Cortex of kidney (tissue), 1 donor: ENCODE measurements at places on chromosomes 7 and 10.

DNA sequence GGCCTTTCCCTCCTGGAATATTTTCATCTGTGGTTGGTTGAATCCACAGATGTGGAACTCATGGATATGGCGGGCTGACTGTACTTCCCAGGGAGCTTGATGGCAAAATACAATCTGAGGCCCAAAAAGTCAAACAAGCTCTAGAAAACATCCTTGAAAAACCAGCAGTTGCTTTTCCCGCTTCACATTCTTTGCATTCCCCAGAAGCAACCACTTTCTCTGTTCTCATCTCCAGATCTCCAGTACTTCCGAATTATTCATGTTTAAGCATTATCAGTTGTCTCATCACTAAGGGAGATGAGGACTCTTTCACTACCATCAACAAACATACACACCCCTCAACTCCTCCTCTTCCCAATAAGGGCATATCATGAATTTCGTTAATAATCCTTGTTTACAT lies 55.3 kb downstream of the KIF5B start:
- DNase-seq, result no peak

GRCh38 chr7:154735766-154736165 lies 267.2 kb downstream of the PAXIP1 start:
- no peak for DNase-seq

DNA sequence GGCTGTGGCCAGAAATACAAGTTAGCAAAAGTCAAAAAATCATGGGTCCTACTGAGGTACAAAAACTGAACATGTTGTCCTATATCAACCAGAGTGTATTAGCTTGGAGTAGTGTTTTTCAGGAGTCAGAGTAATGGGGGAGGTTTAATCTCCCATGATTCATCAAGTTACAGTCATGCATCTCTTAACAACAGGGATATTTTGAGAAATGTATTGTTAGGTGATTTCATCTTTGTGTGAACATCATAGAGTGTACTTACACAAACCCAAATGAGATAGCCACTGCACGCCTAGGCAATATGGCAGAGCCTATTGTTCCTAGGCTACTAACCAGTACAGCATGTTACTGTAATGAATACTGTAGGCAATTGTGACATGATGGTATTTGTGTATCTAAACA lies 14.9 kb upstream of the TES start:
- no peak for DNase-seq

- DNase-seq, result no peak
Measured at GRCh38 chr7:17870406-17870805, 69.9 kb downstream of the SNX13 start.

- no peak for DNase-seq
Measured at GRCh38 chr7:81297317-81297716, 378.5 kb upstream of the SEMA3C start.

DNA sequence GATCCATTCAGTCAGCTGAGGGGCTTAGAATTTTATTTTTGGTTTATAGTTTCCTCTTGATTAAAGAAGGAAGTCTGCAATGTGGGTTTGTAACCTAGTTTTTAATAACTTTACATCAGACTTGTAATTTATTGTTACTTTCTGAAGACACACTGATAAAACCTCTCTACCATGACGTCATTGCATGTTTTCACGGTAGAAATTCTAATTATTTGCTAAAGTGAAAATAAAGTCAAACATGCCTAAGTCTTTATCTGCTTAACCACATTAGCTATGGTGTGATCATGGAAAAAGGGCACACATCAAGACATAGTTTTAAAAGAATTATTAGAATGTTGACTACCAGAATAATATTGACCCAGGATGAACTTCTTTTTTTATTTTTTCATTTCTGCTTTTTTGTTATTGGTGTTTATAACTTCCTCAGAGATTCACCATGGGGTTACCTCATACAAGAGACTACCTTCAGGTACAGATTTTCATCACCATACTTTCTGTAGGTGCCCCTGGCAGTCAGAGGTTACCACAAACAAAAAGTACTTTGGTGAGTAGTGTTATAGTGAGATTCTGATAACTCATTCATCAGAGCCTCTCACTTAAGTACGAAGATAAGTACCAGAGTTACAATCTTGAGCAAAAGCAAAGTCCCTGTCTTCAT lies 7.0 kb upstream of the PANK1 start:
- DNase-seq, result no peak

GRCh38 chr7:144628176-144628575 lies 207.7 kb downstream of the TPK1 start:
- no peak for DNase-seq
